NCI-H146 (cell line): ENCODE measurements at places on chromosomes 16 and 17.

- DNase-seq: no peak
Observed at GRCh38 chr17:75840799-75841164, 3.4 kb downstream of the UNC13D start.

DNA sequence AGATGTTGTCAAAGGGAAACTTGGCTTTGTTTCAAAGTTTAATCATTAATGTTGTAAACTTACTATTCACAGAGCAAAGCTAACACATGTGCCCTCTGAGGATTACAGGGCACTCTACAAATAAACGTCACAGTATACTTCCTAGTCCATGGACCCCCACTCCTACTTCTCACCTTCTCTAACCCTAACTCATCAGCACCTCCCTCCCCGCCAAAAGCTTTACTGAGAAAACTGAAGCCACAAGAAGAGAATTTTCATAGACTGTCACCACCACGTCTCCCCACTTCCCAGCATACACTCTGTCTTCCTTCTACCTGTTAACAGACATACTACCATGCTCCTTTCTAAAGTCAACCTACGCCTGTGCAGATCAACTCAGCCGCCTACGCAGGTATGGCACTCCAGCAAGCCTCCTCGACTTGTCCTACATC lies 29.0 kb downstream of the HELZ start:
- DNase-seq: no peak

DNA sequence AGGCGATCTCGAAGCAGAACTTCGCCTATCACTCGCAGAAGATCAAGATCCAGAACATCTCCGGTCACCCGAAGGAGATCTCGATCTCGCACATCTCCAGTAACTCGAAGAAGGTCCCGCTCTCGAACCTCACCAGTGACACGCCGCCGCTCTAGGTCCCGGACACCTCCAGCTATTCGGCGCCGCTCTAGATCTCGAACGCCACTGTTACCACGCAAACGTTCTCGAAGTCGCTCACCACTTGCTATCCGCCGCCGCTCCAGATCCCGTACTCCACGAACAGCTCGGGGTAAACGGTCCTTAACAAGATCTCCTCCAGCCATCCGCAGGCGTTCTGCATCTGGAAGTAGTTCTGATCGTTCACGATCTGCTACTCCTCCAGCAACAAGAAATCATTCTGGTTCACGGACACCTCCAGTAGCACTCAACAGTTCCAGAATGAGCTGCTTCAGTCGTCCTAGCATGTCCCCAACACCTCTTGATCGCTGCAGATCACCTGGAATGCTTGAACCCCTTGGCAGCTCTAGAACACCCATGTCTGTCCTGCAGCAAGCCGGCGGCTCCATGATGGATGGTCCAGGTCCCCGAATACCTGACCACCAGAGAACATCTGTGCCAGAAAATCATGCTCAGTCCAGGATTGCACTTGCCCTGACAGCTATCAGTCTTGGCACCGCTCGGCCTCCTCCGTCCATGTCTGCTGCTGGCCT lies 10.5 kb downstream of the ELOB start:
- DNase-seq: no peak

GRCh38 chr17:42577140-42577531 lies 393 bp downstream of the PSMC3IP start:
- no peak for DNase-seq

DNA sequence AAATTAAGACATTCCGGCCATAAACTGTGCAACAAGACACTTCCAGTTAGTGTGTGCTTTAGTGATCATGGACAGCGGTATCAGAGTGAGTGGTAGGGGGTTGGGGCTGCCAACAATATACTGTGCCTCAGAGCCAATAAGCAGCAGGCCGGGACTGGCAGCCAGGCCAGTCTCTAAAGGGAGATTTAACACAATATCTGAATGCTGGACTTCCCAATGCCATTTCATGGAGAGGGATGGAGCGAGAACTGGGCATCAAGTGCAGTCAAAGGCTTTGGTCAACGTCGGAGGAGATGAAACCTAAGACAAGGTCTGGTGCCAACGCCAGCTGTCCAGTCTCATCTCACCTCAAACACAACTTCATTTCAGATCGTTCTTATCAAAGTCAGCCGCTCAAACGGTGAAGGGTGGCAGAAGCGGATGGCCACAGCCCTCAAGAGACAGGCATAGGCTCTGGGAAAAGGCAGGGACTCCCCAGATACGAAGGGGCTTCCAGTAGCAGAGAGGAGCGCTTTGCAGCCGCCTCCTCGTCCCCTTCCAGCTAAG lies 935 bp downstream of the USP32 start:
- peak; percentile 61 for DNase-seq

DNA sequence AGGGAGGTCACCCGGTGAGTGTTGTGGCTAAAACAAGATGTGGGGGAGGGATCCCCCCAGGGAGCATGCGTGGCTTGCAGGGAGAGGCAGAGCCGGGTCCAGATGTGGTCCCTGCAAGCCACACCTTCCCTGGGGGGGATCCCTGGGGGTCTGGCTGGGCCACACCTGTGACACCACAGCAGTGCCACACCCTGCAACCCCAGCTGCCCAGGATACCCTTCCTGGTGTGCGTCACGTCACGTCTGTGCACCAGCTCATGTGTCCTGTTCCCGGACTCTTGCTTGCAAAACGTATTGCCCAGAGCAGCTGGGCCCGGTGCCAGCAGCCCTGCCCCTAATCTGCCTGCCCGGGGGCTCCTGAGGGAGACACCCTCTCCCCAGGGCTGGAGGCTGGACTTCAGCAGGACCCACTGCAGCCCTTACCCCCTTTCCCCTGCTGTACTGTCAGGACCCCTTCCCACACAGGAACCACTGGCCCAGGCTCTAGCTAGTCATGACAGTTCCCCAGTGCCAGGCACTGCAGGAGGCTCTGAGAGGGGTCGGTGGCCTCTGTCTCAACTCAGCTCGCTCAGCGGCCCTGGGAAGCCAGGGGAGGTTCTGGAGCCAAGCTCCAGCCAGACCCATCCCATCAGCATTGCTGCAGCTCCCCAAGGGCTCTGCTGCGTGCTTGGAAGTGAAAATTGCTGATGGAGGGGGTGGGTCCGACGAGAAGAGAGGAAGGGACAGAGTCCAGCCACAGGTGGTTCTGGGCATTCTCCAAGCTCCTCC lies 25.8 kb upstream of the ACSF3 start:
- no peak for DNase-seq
